ENCODE measurements at places on chromosomes 7 and 10.

DNA sequence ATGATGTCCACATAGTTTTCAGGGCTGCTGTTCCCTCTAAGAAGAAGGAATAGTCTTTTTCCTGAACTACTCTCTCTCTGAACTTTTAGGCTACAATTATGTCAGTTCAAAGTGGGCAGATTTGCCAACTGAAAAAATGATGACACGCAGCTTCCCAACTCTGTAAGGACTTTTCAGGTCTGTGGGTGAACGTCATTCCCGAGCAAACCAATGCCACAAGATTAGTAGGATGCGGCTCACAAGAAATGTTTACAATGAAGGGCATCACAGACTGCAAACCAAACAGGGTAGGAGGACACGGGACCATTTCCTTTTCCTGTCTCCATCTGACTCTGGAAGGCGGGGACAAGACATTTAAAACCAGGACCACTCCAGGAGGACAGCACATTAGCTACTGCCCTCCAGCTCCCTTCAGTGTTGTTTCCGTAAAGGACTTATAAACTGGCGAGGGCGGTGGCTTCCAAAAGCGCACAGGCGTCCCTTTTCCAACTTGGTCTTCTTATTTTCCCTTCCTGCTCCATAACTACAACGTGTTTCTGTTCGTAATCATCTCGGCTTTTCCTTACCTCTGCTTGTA lies 539 bp upstream of the MKLN1 start:
- DNase-seq = no peak

- no peak for DNase-seq
Measured at GRCh38 chr10:95176101-95176500, 17.9 kb upstream of the ACSM6 start.

DNA sequence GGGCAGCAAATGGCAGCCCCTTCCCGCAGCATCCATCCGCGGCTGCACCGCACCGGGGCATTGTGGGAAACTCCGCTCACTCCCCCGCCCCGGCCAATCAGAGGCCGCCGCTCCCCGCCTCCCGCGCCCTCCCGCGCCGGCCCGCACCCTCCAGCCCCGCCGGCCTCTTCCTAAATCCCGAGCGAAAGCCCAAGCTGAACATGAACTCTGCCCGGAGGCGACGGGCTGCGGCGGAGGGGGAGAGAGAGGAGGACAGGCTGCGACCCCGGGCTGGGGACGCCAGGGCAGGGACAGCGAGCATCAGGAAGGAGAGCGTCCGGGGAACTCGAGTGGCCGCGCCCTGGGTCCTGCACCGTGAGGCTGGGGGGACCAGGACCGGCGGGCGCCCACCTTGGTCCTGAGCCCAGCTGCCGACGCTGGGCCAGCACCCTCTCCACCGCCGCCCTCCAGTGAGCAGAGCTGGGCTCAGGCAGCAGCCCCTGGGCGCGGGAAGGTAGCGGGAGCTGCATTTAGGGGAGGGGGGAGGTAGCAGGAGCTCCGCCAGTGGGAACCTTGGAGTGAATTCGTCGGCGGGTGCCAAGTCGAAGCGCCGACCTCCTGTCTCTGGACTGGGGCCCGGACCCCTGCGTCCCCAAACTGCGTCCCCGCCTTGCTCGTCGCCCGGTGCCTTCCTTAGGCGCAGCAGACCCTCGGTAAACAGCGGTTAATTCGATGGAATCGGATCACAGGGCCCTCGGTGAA lies at the start of gene DGKI:
TSS of gene DGKI (minus strand) at position 148 of the 741 bp plus-strand sequence.
- no peak for DNase-seq

- no peak for DNase-seq
Measured at GRCh38 chr10:9024210-9024609, 969.7 kb downstream of the GATA3 start.

GRCh38 chr10:71213761-71214440 lies 1.5 kb downstream of the UNC5B start:
- DNase-seq = no peak

GRCh38 chr10:24983946-24984345 lies 31.5 kb upstream of the PRTFDC1 start:
- DNase-seq = no peak

- no peak for DNase-seq
Measured at GRCh38 chr10:73959484-73960243, 38.3 kb upstream of the VCL start.

DNA sequence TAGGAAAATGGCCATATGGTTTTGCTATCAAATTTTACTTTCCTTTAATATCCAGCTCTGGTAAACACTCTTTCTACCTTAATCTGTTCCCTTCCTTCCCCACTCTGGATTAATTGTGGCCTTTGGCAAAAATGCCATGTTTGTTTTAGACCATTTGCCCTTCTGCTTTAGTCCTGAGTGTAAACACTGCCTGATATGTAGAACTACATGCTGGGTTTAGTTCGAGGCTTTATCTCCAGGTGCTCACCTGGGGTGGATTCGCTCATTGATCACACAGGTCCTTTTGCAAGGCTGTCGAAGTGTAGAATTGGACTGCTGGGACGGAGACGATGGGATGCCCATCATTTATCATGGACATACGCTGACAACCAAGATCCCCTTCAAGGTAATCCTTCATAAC lies 94.1 kb downstream of the NOC3L start:
- DNase-seq = no peak

GRCh38 chr10:30688456-30688855 lies 58.9 kb upstream of the LYZL2 start:
- DNase-seq = no peak

GRCh38 chr10:69295027-69295636 lies 16.8 kb downstream of the HK1 start:
- DNase-seq = no peak

DNA sequence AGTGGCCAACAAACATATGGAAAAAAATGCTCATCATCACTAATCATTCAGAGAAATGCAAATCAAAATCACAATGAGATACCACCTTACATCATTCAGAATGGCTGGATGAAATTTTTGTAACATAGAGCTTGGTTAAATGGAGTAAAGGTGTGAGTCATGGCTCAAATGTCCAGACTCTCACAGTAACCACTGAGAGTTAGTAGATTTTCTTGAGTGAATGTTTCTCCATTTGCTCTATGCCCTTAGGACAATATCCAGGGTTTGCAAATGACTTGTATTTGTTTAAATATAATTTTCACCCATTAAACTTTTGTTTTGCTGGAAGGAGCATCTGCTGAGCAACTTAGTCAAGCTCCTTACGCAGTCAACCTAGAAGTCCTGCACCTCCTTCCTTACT lies 967.2 kb downstream of the XPNPEP1 start:
- DNase-seq = no peak

- DNase-seq = peak; percentile 79
Measured at GRCh38 chr10:32190890-32191491, 134.8 kb upstream of the KIF5B start.

DNA sequence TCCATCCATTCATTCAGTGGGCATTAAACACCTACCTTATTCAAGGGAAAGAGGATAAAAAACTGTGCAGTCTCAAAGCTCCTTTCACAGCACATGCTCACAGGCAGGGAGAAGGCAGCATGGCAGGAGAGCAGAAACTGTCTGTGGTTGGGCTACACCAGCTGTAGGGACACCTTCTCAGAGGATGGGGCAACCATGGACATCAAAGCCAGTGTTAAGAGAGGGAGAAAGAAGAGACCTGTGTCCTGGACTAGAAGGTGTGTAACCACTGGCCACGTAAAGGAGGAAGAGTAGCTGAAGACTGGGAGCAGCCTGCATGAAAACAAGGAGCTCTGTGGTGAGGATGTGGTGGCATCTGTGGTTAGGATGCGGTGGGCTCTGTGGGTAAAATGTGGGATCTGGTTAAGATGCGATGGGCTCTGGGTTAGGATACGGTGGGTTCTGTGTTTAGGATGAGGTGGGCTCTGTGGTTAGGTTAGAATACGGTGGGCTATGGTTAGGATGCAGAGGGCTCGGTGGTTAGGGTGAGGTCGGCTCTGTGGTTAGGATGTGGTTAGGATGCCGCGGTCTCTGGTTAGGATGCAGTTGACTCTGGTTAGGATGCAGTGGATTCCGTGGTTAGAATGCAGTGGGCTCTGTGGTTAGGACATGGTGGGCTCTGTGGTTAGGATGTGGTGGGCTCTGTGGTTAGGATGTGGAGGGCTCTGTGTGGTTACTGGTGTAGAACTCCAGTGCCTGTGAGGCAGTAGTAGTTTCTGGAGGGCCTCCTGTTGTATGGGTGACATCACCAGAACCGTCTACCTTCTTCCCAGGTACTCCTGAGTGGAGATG lies 197.6 kb downstream of the WDR37 start:
- DNase-seq = no peak

DNA sequence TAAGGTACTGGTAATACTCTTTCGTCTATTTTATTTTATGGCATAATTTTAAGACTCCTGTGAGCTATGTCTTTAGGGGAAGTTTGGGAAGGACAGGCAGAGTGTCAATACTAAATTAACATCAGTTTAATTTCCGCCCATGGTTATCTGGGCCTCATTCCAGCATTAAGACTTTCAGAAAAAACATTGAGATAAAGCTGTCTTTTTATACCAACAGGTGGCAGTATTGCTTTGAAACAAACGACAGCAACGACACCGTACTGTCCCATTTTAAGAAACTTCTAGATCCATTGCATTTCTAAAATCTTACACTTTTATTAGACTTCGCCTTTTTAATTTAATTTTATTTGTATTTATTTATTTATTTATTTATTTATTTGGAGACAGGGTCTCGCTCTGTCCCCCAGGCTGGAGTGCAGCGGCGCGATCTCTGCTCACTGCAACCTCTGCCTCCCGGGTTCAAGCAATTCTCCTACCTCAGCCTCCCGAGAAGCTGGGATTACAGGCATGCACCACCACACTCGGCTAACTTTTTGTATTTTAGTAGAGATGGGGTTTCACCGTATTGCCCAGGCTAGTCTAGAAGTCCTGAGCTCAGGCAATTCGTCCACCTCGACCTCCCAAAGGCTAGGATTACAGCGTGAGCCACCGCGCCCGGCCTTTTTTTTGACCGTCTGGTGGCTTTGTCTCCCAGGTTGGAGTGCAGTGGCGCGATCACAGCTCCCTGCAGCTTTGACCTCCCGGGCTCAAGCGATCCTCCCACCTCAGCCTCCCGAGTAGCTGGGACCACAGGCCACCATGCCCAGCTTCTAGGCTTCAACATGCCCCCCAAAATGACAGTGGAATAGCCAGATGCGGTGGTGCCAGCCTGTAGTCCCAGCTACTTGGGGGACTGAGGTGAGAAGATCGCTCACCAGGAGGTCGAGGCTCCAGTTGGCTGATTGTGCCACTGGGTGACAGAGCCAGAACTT lies 78.7 kb upstream of the C1GALT1 start:
- peak; percentile 82 for DNase-seq

GRCh38 chr10:98270073-98270740 lies 2.2 kb upstream of the LOXL4 start:
- no peak for DNase-seq

- DNase-seq = no peak
Measured at GRCh38 chr7:80263821-80264220, 129.2 kb downstream of the GNAI1 start.

- DNase-seq = no peak
Measured at GRCh38 chr7:153386556-153386955, 627.0 kb downstream of the ACTR3B start.

- DNase-seq = no peak
Measured at GRCh38 chr7:16586081-16586874, 59.3 kb downstream of the ANKMY2 start.

GRCh38 chr7:15765753-15766152 lies 79.3 kb upstream of the MEOX2 start:
- DNase-seq = no peak

- no peak for DNase-seq
Measured at GRCh38 chr10:16182688-16183087, 254.1 kb upstream of the PTER start.

- DNase-seq = no peak
Measured at GRCh38 chr7:41222746-41223145, 480.1 kb downstream of the INHBA start.

GRCh38 chr10:120783867-120784266 lies 67.3 kb upstream of the WDR11 start:
- DNase-seq = no peak

GRCh38 chr7:55050281-55050680 lies 31.5 kb downstream of the EGFR start:
- DNase-seq = peak; percentile 39

GRCh38 chr10:44776181-44776580 lies 135.0 kb upstream of the TMEM72 start:
- DNase-seq = no peak

GRCh38 chr10:845526-845925 lies 86.0 kb downstream of the LARP4B start:
- DNase-seq = no peak

- no peak for DNase-seq
Measured at GRCh38 chr10:60975716-60976115, 31.7 kb upstream of the RHOBTB1 start.

DNA sequence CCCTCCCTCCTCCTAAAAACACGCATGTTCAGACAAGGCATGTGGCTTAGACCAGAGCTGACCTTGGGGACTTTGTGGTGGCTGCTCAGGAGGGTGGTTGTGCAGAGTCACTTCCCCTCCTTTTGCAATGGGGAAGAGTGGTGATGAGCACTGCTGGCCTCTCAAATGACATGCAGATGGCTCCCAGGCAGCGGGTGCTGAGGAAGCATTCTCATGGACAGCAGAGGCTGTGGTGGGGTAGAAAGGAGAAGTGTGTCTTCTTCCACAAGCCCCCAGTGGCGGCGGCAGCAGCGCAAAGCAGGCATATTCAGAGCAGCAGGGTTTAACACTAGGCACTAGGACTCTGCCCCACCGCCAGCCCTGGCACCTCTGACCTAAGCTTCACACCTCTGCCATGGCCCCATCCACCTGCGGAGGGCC lies 105.9 kb upstream of the ANLN start:
- DNase-seq = peak; percentile 76

GRCh38 chr10:95284807-95285206 lies 6.0 kb downstream of the PDLIM1 start:
- DNase-seq = no peak

- no peak for DNase-seq
Measured at GRCh38 chr7:117791877-117792780, 81.1 kb downstream of the CTTNBP2 start.

GRCh38 chr10:72956001-72956400 lies 1.4 kb upstream of the PLA2G12B start:
- no peak for DNase-seq

DNA sequence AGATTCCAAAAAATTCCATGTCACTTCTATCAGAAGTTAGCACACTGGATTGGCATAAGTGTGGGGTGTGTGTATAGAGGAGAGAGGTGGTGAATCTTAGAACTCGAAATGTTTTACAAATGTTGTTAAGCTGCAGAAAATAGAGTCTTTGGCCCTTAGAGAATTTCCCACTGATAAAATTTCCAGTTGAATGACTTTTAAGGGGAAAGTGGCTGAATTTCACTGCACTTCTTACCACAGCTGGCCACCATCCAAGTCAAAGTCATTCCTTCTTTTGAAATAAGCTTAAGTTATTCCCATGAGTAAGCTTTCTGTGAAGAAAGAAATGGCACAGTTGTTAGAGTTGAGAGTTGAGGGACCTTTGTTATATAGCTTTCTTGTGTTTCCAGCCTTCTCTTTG lies 13.9 kb downstream of the VCL start:
- DNase-seq = no peak
